ENCODE measurements at places on chromosomes 5 and 9.

GRCh38 chr5:67971223-67971830 is 244.2 kb upstream of the PIK3R1 start:
- DNase-seq: no peak

DNA sequence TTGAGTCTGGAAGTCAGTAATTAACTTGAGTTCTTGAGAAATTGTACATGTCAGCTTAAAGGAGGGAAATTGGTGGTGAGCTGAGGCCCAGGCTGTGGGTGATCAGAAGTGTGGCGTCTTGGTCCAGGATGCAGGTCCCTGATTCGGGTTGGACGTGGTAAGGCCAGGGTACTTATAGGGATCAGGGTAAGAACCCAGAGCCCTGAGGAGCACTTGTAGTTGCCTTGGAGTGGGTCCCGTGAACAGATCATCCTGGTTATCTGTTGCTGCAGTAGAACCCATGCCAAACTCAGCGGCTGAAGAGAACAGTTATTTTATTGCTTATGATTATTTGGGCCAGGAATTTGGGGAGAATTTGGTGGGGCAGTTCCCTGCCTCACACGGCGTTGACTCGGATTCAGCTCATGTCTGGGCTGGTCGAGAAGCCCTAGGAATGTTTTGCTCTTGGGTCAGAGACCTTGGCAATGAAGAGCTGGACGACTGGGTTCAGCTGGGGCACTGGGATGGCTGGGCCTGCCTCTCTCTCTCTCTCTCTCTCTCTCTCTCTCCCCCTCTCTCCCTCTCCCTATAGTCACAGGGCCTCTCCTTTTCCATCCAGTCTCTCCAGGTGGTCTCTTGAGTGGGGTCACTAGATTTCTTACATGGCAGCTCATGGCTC is 73.1 kb downstream of the PDZD2 start:
- no peak for DNase-seq

- no peak for DNase-seq
Measured at GRCh38 chr5:14165375-14166106, 22.4 kb downstream of the TRIO start.

DNA sequence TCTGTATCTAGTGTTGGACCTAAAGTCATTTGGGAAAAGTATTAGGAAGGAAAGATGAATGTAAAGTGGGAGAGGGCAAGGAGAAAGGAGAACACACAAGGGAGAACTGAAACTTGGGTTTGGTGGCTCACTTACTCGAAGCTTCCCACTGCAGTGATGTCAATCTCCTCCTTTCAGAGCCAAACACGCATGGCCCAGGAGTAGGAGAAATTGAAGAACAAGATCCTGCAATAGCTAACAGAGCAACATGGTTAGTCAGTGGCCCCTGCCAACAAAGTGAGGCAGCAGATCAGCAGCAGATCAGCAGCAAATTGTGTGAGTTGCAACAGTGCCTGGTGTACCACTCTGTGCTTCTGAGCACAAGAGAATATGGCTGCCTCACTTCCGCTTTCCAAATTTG is 366.4 kb downstream of the PSAT1 start:
- no peak for DNase-seq

DNA sequence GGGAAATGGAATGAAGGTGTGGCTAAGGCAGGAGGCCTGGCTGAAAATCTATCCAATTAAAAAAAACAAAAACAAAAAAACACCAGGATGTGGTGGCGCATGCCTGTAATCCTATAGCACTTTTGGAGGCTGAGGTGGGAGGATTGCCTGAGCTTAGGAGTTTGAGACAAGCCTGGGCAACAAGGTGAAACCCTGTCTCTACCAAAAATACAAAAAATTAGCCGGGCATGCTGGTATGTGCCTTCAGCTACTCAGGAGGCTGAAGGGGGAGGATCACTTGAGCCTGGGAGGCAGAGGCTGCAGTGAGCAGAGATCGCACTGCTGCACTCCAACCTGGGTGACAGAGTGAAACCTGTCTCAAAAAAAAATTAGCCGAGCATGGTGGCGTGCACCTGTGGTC is 21.1 kb downstream of the GRHPR start:
- DNase-seq: no peak

- DNase-seq: no peak
Measured at GRCh38 chr9:105690742-105691141, 3.6 kb upstream of the TMEM38B start.

DNA sequence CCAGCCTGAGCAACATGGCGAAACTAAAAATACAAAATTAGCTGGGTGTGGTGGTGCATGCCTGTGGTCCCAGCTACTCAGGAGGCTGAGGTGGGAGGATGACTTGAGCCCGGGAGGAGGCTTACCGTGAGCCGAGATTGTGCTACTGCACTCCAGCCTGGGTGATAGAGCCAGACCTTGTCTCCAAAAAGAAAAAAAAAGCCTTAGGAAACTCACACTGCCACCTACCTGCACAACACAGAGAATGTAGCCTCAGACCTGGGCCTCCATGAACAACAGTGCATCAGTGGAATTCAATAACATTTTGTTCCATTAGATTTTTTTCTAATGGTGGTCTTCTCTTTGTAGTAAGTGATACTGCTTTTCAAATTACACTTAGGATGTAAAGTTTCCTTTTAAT is 63.8 kb upstream of the RARS1 start:
- DNase-seq: no peak

GRCh38 chr9:36985061-36985768 is 48.9 kb downstream of the PAX5 start:
- DNase-seq: no peak

DNA sequence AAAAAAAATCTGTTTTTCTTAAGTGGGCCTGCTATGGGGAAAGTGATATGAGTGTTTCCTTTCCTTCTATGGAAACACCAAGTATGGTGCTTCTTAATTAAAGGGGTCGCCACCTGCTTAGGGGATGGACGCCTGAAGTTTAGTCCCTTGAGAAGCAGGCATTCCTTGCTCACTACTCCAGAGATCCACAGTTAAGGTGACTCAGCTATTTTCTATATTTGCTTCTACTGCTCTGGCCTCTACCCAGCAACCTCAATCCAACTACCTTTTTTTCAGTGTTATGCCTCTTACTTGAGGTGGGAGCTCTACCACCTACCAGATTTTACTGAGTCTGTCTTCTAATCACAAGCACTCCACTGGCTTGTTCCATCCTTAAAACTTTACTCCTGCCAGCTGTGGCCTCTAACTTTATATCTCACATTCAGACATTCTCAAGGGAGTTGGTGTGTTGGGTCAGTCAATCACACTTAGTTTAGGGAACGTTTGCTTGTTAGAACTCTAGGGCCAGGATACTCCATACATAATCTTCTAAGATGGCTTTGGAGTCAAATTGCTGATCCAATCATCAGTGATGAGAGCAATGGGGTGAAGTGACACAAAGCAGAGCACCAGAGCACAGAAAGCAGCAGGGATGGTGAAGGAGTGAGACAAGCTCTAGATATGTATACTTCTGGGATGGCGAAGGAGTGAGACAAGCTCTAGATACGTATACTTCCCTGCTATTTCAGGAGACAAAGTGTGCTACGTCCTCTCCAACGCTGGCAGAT is 708.1 kb downstream of the EFNA5 start:
- DNase-seq: no peak

DNA sequence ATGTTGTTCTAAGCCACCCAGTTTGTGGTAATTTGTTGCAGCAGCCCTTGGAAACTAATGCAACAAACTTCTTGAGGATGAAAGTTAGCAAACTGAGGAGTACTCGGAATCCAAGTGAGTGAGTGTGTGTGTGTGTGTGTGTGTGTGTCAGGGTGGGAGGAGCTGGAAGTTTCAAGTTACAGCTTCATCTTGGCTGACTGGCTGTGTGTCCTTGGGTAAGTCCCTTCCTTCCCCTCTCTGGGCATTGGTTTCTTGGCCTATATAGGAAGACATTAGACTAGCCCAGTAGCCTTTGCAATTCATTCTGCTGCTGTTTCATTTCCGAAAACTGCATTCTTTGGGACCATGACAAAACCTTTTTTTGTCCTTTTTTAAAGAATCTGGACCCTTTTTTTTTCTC is 157.2 kb downstream of the MELK start:
- no peak for DNase-seq

- peak; percentile 42 for DNase-seq
Measured at GRCh38 chr5:74672215-74672877, 12.7 kb upstream of the HEXB start.

DNA sequence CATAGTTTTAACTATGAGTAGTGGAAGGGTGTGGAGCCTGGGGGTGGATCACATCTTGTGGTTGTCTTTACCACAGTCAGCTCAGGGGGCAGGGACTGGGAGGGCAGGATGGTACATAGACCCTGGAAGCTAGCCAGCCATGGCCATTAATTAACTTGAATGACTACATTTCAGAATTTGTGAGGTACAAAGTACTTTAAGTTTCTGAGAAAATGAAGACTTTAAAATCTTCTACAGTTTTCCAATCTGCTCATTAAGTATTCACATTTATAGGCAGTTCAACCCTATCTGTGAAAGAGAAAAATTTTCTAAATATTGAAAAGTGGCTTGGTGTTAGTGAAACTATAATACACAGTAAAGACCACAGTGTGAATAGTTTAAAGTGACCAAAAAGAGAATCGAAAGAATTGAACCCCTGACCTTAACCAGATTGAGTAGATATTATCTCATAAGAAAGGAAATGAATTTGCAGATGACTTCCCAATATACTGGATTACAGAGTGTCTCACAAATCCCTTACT is 234.2 kb upstream of the MEF2C start:
- DNase-seq: no peak

GRCh38 chr9:84953797-84954705 is 284.5 kb downstream of the NTRK2 start:
- no peak for DNase-seq

DNA sequence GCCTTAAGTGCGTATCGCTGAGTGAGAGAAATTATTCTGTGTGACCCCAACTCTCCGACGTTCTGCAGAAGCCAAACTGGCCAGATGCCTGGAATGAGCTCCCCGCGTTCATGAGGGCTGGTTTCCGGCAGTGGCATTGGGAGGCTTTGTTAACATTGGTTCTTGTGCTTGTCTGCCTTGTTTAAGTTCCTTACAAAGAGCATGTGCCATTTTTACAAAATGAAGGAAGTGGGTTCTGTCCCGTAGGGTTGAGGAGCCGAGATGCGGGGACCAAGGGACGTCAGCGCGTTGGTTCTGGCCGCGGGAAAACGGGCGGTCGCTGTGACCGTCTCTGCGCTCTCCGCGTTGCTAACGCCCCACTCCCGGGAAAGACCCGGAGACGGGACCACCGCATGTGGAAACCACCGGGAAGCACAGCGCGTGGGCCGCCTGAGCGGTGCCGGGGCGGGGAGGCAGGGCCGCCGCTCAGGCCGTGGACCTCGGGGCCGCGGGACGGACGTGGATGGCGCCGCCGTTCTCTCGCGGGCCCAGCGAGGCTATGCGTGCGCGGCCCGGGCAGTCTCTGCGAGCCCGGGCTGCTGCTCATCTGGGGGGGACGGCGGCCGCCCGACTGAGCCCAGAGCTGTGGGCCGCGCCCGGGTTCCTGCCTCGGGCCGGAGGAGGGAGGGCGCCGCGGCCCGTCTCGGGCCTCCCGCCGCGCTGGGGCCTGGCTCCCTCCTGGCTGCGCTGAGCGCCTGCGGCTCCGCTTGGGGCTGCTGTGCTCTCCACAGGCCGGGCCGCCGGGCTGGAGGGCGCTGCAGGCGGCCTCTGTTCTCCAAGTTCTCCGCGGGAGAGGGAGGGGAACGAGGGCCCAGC is 13.4 kb downstream of the RABL6 start:
- DNase-seq: no peak

GRCh38 chr5:79834098-79834753 is 144.6 kb downstream of the CMYA5 start:
- DNase-seq: peak; percentile 80

DNA sequence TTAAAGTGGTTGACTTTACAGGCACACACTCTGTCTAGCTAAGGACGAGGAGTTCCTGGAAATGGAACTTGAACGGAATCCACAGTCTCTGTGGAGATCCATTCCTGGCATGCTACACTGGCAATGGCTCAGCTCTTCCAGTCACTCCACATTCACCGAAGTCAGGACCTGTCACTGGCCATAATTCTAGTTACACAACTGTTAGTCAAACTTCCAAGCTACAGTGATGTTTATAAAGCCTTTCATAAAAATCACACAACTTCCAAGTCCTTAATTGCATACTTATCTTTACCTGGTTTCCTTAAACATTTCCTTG is 15.7 kb downstream of the CDC14B start:
- DNase-seq: no peak

DNA sequence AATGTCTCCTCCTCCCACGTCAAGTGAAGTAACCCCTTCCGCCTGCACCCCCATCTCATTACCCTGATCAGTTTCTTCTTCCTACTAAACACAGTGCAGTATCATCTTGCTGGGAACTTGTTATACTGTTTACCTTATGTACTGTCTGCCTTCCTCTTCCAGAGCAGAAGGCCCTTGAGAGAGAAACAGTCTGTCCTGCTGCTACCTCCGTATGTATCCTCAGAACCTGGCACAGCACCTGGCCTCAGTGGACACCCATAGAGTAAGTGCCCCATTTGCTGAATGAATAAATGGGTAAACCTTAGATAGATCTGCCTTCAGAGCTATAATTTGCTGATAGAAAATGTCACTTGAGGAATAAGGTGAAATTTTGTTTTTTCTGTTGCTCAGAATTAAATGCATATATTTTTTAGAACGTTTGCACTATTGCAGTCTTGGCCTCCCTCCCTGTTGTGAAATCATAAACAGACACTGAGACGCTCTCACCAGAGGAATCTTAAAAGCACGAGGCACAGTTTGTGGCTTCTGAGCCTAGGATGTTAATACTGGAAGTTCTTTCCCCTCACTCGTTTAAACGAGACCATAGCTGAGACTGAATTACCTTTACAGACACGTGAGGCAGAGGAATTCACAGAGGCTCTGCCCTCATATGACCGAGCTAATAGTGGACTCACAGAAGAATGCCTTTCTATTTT is 223.1 kb upstream of the DAP start:
- DNase-seq: no peak

DNA sequence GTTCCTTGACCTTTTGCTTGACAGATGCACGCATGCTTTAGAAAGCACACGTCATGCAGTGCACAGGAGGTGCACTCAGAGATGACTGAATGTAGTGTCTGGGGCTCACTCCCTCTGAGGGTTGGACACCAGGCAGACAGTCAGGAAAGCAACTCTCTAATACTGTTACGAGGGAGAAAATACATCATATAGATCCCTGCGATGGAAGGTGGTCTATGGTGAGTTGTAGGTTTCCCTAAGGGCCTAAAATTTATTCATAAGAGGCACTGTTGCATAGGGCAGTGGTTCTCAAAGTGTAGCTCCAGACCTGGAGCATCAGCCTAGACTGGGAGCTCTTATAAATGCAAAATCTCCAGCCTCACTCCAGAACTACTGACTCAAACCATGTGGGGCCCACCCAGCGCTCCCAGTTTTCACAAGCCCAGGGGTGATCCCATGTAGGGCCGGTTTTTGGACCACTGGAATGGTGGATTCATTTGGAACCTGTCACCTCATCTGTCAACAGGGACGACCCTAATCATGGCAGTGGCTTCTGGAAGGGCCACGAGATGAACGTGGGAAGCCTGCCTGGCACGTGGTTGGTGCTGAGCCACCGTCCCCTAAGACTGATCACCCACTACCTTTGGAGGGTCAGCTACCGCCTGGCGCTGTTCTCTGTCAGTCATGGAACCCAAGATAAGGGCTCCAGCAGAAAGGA is 16.8 kb upstream of the PHF19 start:
- no peak for DNase-seq

GRCh38 chr9:93965830-93966577 is 10.8 kb upstream of the BARX1 start:
- no peak for DNase-seq

- no peak for DNase-seq
Measured at GRCh38 chr9:112496074-112496722, 9.6 kb downstream of the KIAA1958 start.
